T-helper 1 cell treated with Interleukin-12 subunit alpha and Interleukin-12 subunit beta and Interleukin-4 antibody, amounts not matched to agents 30 ng/mL and 1 ng/mL, for 36 hours (primary cell): ENCODE measurements at places on chromosomes 12 and 14. TPM values are rescaled to one million over a fixed set of nuclear protein-coding genes. Genes with fewer than 3 reads are reported as not detected.

WIF1 gene
- not detected in 2 replicates for total RNA-seq

TMEM63C gene
- total RNA-seq = 0.27 and 0.80 TPM in 2 replicates

R3HDM2 gene
- total RNA-seq = 67.4 and 68.3 TPM in 2 replicates

TDRD9 gene
- total RNA-seq = not detected in 2 replicates

RERG gene
- 0.20 TPM in 1 of 2 replicates, not detected in the other for total RNA-seq

TAS2R20 gene
- total RNA-seq = 1.8 and 2.6 TPM in 2 replicates

PKP2 gene
- not detected in 2 replicates for total RNA-seq

CLEC6A gene
- total RNA-seq = not detected in 2 replicates

PARP2 gene
- 23.2 and 29.8 TPM in 2 replicates for total RNA-seq

AJUBA gene
- 0.74 and 1.9 TPM in 2 replicates for total RNA-seq
